ENCODE measurements at places on chromosomes 7 and 10.

GRCh38 chr10:124997771-124998623 is 56.1 kb downstream of the ZRANB1 start:
- DNase-seq = no peak

DNA sequence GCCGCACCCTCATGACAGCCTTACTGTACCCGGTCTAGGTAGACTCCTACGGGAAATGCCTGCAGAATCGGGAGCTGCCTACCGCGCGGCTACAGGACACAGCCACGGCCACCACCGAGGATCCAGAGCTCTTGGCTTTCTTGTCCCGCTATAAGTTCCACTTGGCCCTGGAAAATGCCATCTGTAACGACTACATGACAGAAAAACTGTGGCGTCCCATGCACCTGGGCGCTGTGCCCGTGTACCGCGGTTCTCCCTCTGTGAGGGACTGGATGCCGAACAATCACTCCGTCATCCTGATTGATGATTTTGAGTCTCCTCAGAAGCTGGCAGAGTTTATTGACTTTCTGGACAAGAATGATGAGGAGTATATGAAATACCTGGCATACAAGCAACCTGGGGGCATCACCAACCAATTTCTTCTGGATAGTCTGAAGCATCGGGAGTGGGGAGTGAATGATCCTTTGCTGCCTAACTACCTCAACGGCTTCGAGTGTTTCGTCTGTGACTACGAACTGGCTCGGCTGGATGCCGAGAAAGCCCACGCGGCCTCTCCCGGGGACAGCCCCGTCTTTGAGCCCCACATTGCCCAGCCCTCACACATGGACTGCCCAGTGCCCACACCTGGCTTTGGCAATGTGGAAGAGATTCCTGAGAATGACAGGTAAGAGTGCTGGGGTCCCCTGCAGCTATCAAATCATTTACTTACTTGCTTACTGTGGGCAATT is 8.5 kb upstream of the CHCHD1 start:
- DNase-seq = no peak

- no peak for DNase-seq
These were observed 77.1 kb upstream of the TRIL start for GRCh38 chr7:29035044-29035740.

DNA sequence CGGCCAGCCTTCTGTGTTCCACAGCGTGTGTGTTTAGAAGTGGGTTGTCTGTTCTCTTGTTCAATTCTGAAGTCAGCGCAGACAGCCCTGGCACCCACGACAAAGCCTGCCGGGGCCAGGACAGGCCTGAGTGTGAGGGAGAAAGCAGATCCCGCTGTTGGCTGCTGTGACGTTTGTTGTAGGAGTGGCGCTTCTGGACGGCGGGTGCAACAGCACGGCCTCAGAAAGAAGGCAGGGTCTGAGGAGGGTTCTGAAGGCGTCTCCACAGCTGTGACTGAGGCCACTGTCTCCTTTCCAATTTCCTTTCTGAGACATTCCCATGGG is 76.2 kb downstream of the VIPR2 start:
- DNase-seq = no peak

- DNase-seq = no peak
These were observed 42.0 kb downstream of the CCDC6 start for GRCh38 chr10:59864141-59864962.

DNA sequence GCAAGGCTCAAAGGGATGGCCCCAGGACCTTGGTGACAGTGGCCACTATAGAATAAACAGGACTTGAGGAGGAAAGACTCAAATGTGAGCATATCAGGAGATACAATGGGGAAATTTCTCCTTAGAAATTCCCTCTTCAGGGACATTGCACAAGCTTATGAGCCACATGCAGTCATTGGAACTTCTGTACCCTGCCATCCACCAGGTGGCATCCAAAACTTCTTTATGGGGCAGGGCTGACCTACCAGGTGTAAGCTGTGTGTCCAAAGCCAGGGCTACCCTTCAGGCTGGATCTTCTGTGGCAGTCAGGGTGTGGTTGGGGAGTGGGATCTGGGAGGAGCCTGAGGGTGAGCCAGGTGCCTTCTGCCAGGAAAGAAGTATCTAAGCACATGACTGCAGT is 36.6 kb upstream of the LRRC18 start:
- no peak for DNase-seq

DNA sequence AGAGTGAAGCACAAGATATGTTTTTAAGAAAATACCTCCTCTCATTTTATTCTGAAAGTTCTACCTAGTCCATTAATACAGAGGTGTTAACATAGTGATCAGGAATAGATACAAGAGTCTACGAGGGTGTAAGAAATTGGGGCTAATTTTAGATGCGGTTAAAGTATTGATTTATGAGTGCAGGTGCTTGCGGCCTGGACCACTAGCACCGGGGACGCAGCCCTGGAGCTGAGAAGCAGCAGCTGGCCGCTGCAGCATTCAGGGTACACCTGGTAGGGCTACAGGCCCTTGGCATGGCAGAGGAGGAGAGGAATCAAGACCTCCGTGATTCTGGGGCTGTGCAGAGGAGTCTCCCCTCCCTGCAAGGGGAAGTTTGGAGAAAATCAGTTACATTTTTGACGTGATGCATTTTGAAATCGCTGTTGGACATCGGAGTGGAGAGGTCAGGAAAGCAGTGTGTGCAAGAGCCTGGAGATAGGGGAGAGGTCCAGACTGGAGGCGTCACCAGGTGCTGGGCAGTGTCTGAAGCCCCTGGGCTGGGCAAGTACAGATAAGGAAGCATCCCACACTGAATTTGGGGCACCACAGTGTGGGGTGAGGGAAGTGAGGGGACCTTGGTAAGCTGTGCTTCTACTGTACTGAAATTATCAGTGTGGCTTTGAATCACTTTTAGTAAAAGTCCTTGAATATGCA is 112.3 kb downstream of the VWC2 start:
- no peak for DNase-seq

DNA sequence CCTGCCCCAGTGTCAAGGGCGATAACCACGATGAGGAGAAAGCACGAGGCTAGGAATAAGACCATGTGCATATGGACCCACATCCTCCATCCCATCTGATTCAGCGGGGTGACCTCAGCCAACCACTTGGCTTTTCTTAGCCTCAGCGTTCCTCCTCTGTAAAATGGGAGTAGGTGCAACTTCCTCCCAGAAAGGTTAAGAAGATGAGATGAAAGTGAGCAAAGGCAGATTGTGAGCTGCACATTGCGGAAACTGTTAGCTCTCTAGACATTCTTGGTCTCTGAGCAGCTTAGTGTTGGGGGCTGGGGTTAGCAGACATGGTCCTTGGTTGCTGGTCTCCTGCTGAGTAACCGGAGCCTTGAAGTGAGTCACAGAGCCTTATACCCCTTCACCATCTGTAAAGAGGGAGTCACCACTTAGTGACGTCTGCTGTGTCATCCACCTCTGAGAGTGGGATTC is 497.3 kb upstream of the GALNT17 start:
- DNase-seq = no peak

GRCh38 chr7:55171157-55171556 is 152.3 kb downstream of the EGFR start:
- DNase-seq = no peak

GRCh38 chr10:43401627-43402026 is 7.4 kb downstream of the HNRNPF start:
- no peak for DNase-seq

GRCh38 chr10:17033529-17034260 is 95.9 kb downstream of the CUBN start:
- no peak for DNase-seq

DNA sequence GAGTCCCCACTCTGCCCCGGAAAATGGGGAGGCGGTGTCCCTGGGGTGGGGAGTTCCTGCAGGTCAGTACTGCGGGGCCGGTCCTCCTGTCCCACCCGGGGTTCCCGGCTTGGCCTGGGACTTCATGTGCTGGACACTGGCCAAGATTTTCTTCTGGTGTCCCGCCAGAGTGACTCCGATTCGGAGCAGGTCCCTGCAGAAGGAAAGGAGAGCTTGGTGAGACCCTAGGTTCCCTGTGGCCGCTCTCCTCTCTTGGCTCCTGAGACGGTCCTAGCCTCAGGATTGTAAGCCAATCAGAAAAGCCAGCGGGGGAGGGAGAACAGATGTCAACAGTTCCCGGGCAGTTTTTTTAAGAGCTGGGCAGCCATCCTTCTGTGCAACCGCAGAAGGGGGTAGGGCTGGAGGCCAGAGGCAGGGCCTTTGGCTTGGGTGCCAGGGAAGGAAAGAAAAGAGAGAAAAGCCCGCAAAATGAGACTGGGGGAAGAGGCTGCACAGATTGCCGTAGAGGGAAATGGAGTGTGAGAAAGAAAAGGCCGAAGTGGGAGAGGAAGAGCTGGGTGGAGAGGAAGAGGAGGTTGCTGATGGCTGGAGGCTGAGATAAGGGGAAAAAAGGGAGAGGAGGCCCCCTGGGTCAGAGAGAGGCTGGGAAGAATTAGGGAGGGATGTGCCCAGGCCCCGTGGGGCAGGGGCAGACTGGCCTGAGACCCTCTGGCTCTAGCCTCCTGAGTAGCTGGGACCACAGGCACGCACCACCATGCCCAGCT is 23.7 kb downstream of the EPHB4 start:
- no peak for DNase-seq

DNA sequence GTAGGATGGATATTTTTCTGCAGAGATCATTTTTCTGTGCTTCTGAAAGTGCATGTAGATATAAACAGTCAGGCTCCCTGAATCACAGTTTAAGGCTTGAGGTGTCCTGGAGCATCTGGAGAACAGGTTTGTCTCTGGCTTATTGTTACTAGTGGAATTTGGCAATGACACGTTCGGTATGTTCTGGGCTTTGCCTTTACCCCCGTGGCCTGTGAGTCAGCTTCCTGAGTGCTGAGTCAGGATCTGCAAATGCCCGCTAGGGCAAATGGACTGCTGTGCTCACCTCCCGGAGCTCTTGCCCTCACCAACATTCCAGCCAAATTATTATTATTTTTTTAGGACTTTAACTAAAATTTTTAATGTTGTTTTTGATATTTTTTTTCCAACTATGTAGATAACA is 192.5 kb upstream of the PRSS1 start:
- DNase-seq = no peak

DNA sequence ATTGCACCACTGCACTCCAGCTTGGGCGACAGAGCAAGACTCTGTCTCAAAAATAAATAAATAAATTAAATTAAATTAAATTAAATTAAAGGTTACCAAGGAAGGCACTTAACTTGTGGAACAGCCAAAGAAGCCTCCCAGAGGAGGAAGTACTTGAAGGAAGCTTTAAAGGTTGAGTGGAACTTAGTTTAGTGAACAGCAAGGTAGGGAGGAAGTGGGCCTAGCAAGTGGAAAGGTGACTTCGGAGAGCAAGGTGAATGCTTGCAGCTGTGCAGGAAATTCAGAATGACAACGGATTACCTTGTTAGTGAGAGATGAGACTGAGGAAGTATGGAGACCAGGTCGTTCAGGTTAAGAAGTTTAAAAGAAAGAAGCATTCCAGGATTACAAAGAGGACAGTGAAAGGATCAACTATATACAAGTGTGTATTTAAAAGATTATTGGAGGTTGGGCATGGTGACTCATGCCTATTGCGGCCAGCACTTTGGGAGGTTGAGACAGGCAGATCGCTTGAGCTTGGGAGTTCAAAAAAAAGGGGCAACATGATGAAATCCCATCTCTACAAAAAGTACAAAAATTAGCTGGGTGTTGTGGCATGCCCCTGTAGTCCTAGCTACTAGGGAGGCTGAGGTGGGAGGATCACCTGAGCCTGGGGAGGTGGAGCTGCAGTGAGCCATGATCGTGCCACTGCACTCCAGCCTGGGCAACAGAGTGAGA is 12.8 kb upstream of the RPEL1 start:
- no peak for DNase-seq

- no peak for DNase-seq
These were observed 64.6 kb downstream of the KLF6 start for GRCh38 chr10:3720228-3721019.

DNA sequence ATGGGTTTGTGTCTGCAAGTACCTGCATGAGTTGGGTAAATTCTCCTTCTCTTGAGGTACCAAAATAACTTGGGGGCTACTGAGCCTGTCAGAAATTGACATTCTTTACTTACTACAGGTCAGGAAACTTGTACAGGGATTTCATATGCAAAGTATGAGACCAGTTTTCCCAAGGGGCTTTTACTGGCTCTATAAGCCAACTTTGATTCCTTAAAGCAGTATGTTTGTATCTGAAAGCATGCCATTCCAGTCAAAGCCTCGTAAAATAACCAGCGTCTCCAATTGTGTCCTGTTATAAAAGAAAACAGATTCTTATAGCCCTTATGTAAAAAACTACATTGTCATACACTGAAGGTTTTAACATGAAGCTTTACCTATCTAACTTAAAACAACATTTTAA is 90.2 kb downstream of the ZNF467 start:
- no peak for DNase-seq

DNA sequence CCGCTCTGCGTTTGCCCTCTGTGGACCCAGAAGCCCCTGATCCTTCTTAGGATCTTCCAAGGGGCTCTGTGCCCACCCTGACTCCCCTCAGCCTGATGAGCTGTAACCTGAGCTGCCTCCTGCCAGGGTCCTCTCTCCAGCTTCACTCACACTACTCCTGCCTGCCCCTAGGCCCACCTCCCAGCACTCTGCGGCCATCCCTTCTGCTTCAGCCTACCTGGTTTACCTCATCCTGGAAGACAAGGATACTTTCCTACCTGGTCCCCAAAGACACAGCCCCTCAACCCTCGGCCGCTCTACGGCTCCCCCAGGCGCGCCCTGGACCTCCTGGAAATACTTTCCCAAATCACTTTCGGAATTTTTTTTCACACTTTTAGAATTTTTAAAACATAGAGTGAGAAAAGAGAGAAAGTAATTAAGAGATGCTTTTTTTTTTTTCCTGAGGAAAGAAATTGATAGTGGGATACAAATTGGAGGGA is 6.4 kb upstream of the ZNF862 start:
- no peak for DNase-seq

GRCh38 chr10:76641215-76641614 is 996.4 kb downstream of the KCNMA1 start:
- DNase-seq = no peak

DNA sequence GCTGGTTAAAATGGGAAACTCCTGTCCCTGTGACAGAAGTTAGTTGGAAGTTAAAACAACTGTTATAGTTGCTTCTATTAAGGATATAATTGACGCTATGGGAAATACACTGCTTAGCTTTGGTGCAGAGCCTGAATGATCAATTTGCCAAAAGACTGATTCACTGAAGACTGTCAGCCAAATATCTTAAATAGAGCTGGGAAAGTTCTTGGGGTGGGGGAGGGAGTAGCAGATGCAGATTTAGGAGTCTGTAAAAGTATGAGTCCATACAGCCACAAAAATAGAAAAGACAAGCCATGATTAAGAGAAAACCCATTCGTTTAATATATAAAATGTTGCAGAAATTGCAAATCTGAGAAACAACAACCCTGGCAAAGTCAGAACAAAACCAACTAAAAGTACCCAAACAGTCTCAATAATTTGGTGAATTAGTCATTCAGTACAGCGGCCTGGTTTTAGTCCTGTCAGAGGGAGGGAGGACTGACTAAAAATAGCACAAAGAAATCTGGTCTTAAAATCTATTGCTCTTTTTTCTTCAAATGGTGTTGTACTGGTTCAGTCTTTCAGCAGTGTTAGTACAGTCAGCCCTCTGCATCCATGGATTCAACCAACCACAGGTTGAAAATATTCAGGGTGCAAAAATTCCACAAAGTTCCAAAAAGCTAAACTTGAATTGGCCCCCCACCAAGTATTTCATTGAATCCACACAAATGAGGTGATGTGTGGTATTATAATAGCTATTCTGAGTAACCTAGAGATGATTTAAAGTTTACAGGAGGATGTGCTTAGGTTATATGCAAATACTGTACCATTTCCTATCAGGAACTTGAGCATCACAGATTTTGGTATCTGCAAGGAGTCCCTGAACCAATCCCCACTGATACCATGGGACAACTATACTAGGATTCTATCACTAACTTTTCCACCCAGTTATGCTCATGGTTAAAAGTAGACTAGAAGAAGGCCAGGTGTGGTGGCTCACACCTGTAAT is 30.0 kb downstream of the STK17A start:
- DNase-seq = no peak

Measured in activated CD4-positive, alpha-beta T cell treated with anti-CD3 and anti-CD28 coated beads, Interleukin-2, amount 50 U/mL, for 4 hours (primary cell).